Stimulated activated CD4-positive, alpha-beta T cell treated with anti-CD3 and anti-CD28 coated beads, Interleukin-2, amount 100 ng/mL, for 48 hours (primary cell): ENCODE measurements at places on chromosomes 3 and 15.
A peak's percentile ranks its signal among the peaks of the same experiment; 100 is the strongest.

GRCh38 chr3:51581524-51581923 is 43.0 kb downstream of the RAD54L2 start:
- no peak for DNase-seq

DNA sequence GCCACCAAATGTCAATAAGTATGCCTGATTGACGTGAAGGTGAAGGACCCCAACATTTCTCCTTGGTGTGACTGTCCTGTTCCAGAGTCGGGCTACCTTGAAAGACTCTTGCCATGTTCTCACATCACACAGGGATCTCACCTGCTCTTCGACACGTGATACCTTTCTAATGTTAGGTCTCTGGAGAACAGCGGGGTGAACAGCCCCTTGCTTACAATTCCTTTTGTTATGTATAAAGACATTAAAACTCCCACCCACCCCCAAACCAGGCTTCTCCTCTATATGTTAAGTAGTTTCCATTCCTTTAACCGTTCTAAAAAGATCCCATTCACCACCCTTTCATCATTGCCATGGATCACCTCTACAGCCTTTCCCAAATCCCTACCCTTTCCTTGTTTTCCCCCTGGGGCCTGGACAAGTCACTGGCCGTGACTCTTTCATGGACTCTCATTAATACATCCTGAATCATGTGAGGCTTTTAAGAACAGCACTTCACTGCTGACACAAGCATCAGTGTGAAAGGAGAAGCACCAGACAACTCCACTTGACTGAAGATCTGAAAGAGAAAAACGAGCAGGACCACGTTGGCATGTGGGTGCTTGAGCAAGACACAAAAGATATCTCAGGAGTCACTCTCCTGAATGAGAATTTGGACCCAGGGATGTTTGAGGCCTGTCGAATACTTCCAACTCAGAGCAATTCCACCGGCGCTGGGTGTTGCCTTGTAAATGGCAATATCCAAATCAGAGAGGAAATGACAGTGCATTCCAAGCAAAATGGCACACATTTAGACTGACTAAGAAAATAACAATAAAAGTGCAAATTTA is 115.0 kb downstream of the FOXP1 start:
- no peak for DNase-seq

DNA sequence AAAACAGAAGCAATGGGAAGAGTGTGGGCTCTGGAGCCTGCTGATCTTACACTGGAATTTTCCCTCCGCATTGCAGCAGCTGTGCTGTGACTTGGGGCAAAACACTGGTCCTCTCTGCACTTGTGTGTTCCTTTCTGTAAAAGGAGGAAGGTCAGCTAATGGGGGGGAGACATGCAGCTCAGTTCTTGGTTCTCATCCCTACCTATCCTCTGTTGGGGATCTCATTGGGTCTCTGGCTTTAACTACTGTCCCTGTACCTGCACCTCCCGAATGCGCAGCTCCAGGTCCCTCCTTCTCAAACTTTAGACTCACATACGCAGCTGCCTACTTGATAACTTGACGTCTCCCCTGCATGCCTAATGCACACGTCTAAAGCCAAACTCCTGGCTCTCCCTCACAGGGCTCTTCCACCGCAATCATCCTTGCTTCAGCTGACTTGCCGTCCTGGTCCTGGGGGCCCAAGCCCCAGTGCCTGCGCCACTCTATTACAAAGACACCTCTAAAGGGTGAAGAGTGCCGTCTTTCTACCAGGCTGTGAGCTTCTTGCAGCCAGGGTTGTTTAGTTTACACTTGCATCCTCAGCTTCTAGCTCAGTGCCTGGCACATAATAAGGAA is 5.9 kb upstream of the TMEM44 start:
- no peak for DNase-seq

DNA sequence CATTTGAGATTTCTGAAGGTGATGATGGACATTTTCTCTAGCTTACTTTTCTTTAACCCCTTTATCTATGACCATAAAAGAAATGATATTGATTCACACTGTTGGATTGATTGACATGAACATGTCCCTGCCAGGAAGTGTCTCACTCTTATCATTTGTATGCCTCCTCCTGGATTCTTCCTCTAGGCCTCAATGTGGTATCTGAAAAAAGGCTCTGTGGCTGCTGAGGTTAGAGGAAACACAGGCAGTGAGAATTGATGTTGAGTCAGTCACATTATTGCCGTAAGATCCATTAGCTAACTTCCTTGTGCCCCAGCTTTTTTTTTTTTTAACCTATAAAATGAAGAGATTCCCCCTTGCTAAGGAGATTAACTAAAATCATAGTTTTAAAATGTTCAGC is 8.0 kb upstream of the THRB start:
- no peak for DNase-seq

DNA sequence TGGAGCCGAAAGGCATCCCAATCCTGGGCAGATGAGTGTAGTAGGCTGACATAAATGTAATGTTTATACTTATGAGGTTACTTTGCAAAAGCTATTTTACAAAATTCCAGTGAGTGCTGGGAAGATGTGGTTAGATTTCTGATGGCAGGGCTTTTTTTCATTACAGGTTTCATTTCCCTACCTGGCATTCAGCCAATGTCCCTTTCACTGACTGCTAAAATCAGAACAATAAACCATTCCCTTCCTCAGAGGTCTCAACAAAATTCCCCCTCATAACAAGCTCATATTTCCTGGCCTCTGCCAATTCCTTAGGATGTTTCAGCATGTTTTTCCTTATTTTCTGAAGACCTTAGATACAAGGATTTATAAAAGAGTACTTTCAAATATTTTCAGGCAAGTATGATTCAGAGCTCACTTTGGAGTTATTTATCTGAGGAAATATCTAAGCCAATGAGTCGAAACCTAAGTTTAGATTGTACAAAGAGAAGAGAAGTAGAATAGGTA is 40.9 kb upstream of the CCDC80 start:
- no peak for DNase-seq

- DNase-seq: peak; percentile 36
Observed at GRCh38 chr15:78103406-78104118, 11.2 kb downstream of the SH2D7 start.

- DNase-seq: no peak
Observed at GRCh38 chr15:72304596-72304995, 15.4 kb downstream of the CELF6 start.

DNA sequence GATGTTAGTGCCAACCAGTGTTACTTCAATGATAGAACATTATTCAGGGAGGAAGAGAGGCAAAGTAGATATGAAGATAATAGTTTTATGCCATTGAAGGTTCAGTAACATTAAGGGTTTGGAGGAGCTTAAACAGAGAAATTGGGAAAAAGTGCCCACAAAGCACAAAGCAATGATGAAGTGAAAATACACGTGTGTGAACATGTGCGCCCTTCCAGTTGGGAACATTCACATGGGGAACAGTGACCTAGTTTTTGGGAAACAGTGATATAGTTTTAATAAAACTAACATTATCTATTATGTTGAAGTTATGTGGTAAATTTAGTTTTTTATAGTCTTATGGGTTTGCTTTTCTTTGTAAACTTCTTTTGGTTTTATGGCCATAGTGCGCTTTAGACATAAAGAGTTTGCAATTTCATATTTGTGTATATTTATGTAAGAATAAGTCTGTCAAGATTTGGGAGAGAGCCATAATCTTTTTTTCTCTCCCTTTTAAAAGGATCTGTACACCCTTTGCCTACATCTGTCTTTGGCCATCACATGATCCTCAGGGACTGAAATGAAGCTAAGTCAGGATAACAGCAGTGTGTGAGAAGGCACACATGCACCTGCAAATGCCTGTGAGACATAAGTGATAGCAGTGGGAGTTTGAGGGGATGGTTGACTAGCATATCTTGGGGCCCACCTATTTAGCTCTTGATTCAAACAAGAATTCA is 450.3 kb upstream of the THRB start:
- no peak for DNase-seq

GRCh38 chr15:41558400-41559238 is at the start of gene TYRO3:
Gene TYRO3, plus strand, starts transcription at chr15:41559212. Its CDS starts 46 bp downstream, at chr15:41559258.
- DNase-seq: peak; percentile 61

DNA sequence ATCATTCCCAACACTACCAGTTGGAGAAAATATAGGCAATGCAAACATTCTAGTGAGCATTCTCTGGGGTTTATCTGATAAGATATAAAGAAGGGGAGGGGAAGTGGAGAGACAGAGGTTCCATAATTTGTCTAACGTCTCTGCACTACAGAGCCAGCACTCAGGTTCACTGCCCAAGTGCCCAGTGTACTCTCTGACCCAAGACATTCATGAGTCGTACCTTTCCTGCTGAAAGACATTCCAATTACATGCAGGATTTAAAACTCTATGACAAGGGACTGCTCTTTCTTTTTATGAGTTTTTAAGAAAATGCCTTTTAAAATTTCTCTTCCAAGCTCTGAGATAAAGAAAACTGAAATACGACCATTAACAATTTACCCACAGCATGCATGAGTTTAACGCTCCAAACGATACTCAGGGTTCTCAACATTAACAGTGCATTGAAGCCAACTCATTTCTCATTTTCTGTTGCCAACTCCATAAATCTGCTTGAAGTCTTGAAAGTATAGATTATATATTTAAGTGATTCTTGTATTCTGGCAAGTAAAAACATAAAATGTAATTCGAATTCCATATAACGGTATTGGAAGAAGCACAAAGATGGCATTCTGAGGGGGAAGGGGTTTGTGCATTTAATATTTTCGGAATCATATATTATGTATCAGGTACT is 193.4 kb downstream of the SUCLG2 start:
- no peak for DNase-seq

DNA sequence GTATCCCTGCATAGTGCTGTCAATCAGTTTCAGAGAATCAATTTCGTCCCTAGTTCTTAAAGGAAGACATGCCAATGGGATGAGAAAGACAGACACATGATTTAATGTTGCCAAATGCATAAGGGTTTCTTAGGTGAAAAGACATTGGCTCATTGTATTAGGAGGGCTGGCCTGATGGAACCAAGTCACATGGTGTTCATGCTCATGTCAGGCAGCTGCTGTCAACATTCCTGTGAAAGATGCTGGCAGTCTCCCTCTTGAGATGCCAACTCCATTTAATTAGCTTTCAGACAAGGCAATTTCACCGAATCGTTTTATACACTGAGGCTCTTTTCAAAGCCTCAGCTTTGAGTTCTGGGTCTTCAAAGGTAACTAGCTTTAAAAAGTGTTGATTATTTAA is 16.1 kb upstream of the IL1RAP start:
- DNase-seq: no peak

- DNase-seq: no peak
Observed at GRCh38 chr3:194032828-194033435, 103.0 kb upstream of the HES1 start.

GRCh38 chr3:60497902-60498301 is 753.4 kb downstream of the FHIT start:
- no peak for DNase-seq

GRCh38 chr3:60463685-60464084 is 787.6 kb downstream of the FHIT start:
- DNase-seq: no peak

DNA sequence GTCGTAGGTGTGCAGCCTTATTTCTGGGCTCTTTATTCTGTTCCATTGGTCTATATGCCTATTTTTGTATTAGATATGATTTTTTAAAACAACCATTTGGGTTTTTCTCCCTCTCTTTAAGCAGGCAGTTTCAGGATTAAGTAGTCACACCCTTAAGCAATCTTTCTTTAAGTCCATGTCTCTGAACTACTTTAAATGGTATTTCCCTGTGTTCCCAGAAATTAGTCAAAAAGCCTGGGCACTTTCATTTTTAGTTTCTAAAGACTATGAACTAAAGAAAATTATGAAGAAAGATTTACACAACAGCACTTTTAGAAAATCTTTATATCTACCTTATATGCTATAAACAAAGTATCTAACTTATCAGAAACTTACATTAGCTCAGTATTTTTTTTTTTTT is 110.3 kb downstream of the FAIM start:
- no peak for DNase-seq

DNA sequence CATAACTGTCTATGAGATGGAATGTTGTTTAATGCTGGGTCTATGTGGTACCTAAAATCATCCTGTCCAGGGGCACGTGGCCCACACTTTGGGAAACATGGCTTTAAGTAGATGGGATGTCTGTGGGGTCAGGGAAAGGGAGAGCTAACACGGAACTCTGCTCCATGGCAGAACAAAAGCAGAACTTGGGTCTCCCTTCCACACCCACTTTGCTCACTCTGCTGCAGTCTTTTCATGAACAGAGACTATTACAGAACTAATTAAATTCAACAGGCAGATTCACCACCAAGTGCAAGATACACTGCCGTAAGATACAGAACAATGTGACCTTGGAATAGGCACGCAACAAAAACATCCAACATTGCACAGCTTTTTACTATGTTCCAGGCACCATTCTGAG is 28.2 kb downstream of the POPDC2 start:
- DNase-seq: no peak

DNA sequence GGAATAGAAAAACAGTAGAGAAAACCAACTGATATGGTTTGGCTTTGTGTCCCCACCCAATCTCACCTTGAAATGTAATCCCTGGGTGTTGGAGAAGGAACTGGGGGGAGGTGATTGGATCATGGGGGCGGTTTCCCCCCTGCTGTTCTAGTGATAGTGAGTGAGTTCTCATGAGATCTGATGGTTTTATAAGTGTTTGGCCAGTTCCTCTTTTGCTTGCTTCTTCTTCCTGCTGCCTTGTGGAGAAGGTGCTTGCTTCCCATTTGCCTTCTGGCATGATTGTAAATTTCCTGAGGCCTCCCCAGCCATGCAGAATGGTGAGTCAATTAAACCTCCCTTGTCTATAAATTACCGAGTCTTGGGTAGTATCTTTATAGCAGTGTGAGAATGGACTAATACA is 48.4 kb downstream of the EOMES start:
- no peak for DNase-seq

DNA sequence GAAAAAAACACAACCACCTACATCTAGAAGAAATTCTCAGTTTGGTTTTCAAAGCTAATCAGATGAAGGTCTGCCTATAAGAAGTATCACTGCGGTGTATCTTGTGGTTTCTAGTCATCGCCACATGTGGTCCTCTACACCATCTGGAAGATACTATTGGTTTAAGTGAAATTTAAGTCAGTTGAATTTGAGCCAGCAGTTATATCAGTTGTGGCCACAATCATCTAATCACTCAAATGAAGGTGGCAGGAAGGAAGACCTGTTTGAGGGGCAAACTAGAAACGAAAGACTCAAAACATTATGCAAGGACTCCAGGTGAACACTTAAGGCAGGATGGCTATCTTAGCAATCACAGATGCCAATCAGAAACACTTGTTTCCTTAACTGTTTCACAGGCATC is 48.7 kb downstream of the ETV5 start:
- no peak for DNase-seq

- DNase-seq: no peak
Observed at GRCh38 chr3:8981296-8981695, 18.0 kb upstream of the RAD18 start.

- DNase-seq: no peak
Observed at GRCh38 chr3:16978234-16978920, 93.6 kb downstream of the PLCL2 start.
